AG09309 (cell line): ENCODE measurements at places on chromosomes 16 and 17.
A peak's percentile ranks its signal among the peaks of the same experiment; 100 is the strongest.

DNA sequence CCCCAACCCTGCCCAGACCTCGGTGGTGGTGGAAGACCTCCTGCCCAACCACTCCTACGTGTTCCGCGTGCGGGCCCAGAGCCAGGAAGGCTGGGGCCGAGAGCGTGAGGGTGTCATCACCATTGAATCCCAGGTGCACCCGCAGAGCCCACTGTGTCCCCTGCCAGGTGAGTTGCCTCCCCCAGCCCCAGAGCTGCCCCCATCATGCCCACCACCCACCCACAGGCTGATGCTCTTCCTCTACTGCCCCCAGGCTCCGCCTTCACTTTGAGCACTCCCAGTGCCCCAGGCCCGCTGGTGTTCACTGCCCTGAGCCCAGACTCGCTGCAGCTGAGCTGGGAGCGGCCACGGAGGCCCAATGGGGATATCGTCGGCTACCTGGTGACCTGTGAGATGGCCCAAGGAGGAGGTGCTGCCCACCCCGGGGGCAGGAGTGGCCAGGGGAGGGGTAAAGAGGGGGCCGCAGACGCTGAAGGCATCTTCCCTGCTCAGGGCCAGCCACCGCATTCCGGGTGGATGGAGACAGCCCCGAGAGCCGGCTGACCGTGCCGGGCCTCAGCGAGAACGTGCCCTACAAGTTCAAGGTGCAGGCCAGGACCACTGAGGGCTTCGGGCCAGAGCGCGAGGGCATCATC lies 8.4 kb downstream of the GALK1 start:
- no peak for DNase-seq

GRCh38 chr17:55757659-55758058 lies 6.8 kb downstream of the PCTP start:
- DNase-seq, result no peak

- no peak for DNase-seq
These were observed 23.9 kb downstream of the UBE2G1 start for GRCh38 chr17:4342535-4342934.

GRCh38 chr16:89052890-89053724 lies 40.5 kb upstream of the ACSF3 start:
- DNase-seq, result peak; percentile 5

DNA sequence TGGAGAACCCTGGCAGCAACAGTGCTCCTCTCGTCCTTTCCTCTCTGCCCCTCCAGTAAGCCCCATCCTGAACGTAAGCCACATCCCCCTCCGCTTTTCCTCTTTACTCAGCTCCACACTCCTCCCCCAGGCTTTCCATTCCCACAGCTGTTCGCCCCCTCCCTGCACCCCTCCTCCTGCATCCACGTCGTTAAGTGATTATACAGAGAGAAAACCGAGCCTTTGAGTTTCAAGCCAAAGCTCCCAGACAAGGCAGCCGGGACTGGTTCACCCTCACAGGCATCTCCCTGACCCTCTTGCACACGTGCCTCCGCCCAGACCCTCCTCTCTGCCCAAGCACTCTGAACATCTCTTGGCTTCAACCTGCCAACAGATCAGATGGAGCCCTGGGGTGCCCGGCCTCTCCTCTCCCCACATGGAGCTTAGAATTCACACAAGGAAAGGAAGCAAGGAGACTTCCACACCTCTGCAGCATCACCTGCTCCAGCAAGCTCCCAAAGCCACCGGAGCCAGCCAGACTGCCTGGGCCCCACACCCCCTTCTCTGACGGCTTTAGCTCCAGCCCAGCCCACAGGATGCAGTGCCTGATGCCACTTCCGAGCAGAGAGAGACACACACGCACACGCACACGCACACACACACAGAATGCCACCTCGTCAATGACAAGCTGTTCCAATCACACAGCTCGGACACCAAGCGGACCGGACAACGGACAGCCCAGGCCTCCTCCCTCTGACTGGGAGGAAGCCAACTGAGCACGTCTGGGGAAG lies 99.9 kb upstream of the CCL2 start:
- DNase-seq, result no peak

DNA sequence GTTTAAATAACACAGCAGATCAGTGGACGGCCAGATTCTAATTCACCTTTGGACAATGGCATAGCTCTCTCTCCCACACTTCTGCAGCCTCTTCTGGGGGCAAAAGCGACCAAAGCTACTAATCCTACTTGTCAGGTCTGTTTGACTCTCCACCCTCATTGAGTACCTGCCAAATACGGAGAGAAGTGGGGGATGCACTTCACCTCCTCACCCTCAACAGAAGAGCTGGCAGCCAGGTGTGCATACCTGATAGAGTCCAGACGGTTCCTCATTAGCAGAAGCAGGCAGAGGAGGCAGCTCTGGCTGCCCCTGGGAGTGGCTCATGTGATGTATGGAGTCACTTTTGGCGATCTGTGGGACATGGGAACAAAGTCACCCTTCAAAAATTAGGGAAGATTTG lies 4.9 kb downstream of the DNAH3 start:
- DNase-seq, result no peak

- DNase-seq, result no peak
These were observed 39.8 kb upstream of the IRF8 start for GRCh38 chr16:85858984-85859817.

- no peak for DNase-seq
These were observed 105.7 kb downstream of the C17orf67 start for GRCh38 chr17:56727876-56728617.

- no peak for DNase-seq
These were observed 192.8 kb downstream of the XYLT1 start for GRCh38 chr16:17277981-17278381.

DNA sequence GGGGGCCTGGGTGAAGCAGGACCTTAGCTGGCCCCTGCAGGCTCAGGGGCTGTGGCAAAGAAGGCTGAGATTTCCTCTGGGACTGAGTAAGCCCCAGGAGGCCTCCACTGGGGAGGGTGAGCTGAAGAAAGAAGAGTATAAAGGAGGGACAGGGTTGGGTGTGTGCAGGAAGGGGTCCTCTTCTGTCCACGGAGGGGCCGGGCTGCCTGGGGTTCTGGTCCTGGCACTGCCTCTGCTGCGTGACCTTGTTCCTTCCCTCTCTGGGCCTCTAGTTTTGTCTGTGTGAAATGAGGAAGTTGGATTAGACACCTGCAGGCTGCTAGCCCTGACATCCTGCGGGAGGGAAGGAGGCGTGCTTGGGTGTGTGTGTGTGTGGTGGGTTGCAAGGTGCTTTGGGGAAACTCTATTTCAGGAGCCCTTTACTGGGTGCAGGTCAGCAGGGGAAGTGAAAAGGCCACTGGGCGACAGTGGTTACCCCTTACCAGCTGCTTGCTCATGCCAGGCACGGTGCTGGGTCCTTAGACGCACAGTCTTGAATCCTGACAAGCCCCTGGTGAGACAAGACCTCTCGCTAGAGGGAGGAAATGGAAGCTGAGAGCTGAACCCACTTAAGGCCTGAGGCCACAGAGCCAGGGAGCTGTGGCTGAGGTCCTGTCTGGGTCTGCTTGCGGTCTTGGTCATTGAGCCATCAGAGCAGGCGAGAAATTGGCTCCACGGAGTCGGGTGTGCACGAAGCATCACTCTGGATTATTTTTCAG lies 60.7 kb downstream of the OR1D5 start:
- no peak for DNase-seq

DNA sequence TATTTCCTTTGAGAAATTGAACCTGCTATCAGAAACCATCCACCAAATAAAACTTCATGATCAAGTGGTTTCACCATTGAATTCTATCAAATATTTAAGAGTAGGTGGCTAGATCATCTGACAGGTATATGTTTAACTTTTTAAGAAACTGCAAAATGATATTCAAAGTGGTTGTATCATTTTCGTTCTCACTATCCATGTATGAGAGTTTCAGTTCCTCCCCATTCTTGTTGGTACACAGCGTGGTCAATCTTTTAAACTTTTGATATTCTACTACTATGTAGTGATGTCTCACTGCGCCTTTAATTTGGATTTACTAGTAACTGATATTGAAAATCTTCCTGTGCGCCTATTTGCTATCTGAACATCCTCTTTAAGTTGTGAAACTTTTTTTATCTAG lies 163.7 kb downstream of the CYB561 start:
- DNase-seq, result no peak

- peak; percentile 60 for DNase-seq
These were observed 66.8 kb upstream of the GAS7 start for GRCh38 chr17:10265100-10265810.

DNA sequence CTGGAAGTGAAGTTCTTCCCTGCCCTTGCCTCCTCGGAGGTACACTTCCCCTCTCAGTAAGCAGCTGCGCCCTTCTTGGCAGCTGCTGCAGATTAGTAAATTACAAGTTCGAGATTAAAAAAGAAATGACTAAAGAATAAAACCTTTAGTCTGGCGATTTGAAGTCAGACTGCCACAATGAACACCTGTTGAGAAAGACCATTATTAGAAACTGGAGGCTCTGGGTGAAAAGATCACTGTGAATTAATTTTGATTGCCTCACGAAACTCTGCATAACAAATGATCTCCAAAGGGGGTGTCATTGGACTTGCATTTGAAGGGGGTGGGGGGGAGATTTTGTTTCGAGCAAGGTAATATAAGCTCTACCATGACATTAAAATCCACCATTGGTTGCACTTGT lies 39.3 kb downstream of the SALL1 start:
- no peak for DNase-seq

GRCh38 chr16:86512301-86512859 lies 2.1 kb downstream of the FOXF1 start:
- no peak for DNase-seq

GRCh38 chr17:45243750-45244149 lies 18.1 kb downstream of the SPATA32 start:
- DNase-seq, result no peak

- DNase-seq, result no peak
These were observed 1.3 kb upstream of the ADGRG5 start for GRCh38 chr16:57540906-57541753.

- DNase-seq, result no peak
These were observed 145.3 kb downstream of the SPECC1 start for GRCh38 chr17:20154286-20155000.

DNA sequence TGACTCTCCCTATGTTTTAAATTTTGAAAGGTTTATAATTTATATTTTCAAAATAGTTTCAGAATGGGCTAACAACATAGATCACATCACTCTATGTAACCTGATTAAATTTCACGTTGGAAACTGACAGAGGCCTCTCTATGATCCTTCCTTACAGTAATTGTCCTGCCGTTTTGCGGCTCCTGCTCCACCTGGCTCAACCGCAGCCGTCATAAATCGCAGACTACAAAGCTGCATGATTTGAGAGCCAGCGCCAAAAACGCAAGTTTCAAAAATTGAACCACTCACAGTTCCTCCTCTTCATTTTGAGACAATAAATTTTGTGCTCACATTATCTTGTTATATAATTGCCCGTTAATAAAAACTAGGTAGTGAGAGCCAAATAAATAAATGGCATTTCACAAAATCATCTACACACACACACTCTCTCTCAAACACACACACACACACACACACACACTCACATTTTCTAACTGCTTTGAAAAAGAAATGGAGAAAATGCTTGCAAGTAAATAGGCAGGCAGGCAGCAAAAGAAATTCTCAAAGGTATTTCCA lies 263.1 kb upstream of the PSMD7 start:
- no peak for DNase-seq

- DNase-seq, result no peak
These were observed 6.9 kb downstream of the ADCY9 start for GRCh38 chr16:4109250-4109736.

DNA sequence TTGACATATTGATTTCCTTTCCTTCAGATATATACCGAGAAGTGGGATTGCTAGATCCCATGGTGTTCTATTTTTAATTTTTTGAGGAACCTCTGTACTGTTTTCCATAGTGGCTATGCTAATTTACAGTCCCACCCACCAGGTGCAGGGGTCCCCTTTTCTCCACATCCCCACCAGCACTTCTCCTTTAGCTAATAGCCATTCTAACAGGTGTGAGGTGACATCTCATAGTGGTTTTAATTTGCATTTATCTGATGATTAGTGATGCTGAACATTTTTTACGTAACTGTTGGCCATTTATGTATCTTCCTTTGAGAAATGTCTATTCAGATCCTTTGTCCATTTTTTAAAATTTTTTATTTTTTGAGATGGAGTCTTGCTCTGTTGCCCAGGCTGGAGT lies 93.9 kb downstream of the SDR42E1 start:
- no peak for DNase-seq

DNA sequence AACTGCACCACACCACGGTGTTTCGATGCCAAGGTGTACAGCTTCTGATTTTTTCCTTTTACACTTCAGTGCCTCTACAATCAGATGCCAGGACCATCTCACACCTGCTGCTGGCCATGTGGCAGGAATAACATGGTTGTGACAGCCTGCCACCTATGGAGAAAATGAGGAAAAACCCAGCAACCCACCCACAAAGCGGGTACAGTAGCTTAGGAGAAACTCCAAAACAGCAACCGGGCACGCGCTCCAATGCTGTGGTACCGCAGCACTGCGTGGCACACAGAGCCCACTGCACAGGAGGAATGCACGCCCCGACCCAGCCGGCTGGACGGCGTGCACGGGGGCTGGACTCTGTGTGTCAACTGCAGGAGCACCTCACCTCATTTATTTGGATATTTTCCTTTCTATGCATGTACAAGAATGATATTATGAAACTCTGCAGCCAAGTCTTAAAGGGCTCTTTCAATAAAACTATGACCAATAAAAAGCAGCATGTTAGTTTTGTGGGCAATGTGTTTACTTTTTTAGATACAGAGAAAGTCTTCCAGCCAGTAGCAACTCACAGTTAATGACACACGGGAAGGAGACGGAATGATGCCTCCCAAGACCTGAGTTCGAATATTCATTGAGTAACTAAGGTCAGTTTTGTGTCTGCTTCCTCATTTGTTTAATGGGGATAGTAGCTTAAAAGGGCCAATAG lies 45.9 kb downstream of the MAP1LC3B start:
- DNase-seq, result no peak

DNA sequence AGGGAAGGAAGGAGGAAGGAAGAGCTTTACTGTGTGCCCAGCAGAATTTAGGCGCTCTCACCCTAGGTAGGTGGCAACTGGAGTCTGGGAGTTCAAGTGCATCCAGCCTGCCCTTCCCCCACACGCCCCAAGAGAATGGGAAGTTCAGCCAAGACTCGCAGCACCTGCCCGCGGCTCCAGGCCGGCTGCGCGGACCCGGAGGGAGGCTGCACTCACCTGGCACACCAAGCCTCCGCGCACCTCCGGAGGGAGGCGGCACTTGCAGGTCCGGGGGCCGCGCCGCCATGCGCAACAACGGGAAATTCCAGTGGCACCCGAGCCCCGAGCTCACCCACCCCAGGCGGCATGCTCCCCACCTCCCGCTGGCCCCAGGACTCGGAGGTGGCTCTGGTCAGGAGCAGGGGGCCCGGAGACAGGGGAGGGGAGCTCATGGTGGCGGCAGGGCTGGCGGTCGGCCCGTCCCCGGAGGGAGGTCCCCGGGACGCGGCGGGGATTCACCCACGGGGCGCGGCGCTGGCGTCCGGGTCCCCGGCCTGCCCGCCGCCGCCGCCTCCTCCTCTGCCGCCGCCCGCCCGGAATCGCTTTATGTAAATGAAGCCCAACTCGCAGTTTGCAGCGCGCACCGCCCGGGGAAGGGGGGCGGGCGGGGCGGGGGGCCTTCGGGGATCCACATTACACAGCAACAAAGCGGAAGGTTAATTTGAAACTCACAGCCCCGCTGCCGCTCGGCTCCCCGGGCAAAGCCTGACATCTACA lies at the start of gene ZFHX3:
TSS of gene ZFHX3 (minus strand) at position 593 of the 756 bp plus-strand sequence. CDS start 87,983 bp downstream, outside the sequence.
- no peak for DNase-seq

- no peak for DNase-seq
These were observed 12.5 kb upstream of the DRC7 start for GRCh38 chr16:57681950-57682728.
